ENCODE measurements at places on chromosomes 2 and 18.

DNA sequence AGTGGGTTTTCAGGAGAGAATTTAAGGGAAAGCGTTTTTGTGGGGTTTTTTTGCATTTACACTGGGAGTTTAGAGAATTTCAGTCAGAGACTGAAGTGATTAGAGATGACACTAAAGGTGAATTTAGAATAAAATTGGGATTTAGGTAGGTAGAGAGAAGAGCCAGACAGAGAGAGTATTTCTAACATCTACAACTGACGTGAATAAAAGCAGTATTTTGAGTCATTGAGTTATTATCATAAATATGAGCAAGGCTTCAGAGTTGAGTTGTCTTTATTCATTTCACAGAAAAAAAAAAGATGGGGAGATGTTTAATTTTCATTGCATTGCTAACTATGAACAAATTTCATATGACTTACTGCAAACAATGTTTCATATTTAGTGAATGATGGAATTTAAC lies 202.9 kb downstream of the DPP4 start:
- DNase-seq, result no peak

GRCh38 chr18:2114289-2114688 lies 457.0 kb downstream of the METTL4 start:
- no peak for DNase-seq

DNA sequence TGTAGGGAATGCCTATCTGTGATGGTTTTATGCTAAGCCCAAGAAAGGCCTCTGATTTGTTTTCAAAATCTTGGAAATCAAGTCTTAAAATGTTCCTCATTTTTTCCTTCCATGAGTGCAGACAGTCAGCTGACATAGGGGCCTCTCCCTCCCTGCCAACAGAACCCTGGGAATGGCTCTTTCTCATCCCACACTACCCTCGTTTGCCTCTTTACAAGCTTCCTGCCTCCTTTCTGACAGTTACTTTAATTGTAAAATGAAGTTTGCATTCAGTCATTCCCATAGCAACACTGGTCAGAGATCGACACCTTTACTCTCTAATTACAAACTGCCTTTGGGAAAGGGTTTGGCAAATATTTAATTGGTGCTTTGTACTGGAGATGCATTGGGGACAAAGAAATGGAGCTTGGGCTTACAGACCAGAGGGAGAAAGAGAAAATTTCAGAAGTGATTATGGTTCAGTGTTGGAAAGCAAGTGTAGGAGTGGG lies 25.4 kb downstream of the KIF5C start:
- DNase-seq, result no peak

- no peak for DNase-seq
Measured at GRCh38 chr18:67519592-67519991, 3.1 kb upstream of the DSEL start.

- no peak for DNase-seq
Measured at GRCh38 chr18:26656431-26656943, 108.1 kb upstream of the KCTD1 start.

DNA sequence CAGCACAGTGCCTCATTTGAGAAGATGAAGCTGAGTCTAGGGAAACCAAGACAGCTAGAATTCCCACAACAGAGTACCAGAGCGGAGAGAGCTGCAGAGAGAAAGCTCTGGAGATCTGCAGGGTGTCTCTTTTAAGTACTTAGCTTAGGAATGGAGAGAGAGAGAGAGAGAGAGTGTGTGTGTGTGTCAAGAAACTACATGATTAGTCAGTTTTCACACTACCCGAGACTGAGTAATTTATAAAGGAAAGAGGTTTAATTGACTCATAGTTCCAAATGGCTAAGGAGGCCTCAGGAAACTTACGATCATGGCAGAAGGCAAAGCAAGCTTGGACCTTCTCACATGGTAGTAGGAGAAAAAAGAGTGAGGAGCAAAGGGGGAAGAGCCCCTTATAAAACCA lies 64.0 kb downstream of the HIBCH start:
- no peak for DNase-seq

DNA sequence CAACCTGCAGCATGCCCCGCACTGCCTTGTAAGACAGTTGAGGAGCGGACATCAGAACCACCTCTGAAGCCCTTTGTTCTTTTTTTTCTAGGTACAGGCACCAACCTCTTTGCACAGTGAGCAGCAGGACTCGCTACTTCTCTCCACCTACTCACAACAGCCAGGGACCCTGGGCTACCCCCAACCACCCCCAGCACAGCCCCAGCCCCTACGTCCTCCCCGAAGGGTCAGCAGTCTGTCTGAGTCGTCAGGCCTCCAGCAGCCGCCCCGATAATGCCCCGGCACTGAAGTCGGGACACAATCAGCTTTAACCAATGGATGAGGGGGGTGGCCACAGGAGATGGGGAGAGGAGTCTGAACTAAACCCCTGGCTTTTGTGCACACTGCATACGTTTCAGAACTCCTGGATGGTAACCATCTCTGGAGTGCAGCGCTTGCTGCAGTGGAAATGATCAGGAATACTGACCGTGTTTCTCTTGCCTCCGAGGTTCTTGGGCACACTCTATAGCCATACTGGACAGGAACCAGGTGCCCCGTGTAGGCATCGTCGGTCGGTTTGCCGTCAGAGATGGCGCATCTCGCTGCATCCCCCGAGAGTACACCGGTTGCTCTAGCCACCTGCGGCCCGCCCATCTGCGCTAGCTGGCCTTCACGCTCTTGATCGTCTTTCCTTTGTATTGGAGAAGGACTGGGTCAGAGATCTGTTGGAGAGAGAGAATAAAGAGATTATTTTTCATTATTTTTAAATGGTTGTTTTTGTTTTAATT lies 6.6 kb upstream of the RPL31 start:
- DNase-seq, result no peak

DNA sequence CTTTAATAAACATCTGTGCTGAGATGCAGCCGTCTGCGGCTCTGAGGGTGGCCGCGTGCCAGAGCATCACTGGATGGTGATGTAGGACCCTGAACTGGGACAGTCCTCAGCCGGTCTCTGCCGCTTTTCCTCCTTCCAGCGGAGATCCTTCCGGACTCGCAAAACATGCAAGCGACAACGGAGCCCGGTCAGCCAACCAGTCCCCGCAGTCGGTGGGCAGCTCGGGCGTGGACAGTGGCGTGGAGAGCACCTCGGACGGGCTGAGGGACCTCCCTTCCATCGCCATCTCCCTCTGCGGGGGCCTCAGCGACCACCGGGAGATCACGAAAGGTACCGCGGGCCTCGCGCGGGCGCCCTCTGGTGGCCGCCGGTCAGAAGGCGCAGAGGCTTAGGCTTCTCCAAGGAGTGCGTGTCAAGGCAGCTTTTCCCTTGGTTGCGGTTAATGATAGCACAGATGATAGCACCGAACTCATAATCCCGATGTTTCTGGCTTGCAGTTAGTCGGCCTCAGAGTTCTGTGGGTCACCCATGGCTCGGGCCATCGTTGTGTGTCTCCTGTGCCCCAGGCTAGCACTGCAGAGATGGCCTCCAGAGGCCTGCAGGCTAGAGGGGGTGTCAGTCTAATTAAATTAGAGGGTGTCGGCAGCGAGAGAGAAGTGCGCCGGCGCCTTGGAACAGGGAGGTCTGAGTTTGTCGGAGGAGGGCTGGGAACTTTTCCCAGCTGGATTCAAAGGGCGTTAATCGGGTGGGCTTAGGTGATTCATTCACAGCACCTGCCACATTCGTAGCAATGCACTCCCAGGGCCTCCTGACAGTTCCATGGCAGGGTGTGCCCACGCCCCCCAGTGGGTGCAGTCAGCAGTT lies 38.5 kb downstream of the LPIN1 start:
- no peak for DNase-seq

GRCh38 chr18:49319590-49319989 lies 140.9 kb downstream of the DYM start:
- DNase-seq, result no peak

GRCh38 chr2:222671259-222672067 lies at the start of gene MOGAT1:
MOGAT1 (plus strand) TSS chr2:222671658; CDS start chr2:222671786, 128 bp downstream.
- DNase-seq, result no peak

- no peak for DNase-seq
Measured at GRCh38 chr2:146874260-146874658, 970.6 kb upstream of the ACVR2A start.

DNA sequence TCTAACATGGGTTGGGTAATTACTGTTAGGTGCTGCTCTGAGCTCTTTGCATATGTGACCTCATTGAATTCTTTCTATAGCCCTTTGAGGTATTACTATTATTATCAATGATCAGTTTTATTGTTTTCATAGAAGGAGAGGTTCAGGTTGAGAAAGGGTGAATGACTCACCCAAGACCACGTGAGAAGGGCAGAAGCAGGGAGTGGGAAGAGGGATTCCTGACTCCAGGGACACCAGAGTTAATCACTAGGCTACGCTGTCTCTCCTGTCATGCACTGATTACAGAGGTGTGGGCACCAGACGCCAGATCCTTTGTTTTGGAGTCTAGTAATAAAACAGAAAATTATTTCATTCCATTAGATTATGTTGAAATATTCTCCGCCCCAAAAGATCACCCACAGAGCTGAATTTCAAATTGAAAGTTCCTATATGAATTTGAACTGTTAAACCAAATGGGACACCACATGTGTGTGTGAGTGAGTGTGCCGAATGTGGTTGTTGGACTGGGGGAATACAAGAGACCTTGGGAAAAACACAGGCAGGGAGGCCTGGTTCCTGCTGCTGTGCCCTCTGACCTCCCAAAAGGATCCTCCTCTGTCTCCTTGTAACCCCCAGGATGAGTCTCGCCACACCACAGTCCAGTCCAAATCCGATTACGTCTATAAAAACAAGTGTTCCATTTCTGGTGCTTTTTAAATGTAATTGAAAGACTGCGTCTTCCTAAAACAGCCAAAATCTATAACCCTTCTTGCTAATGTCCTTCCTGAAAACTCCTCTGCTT lies 215.4 kb downstream of the ZNF521 start:
- DNase-seq, result no peak

DNA sequence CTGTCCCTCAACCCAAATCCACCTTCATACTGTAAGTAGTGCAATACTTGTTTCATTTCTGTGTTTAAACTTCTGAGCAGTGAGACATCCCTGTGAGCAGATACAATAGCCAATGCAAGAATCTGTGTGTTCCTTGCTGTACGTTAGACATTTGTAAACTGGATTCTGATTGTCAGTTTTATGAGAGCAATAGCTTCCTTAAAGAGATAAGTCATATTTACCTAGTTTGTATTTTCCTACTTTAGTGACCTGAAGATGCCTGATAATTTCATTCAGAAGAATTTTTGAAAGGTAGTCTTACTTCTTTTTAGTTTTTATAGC lies 90.7 kb downstream of the DPP4 start:
- DNase-seq, result no peak

DNA sequence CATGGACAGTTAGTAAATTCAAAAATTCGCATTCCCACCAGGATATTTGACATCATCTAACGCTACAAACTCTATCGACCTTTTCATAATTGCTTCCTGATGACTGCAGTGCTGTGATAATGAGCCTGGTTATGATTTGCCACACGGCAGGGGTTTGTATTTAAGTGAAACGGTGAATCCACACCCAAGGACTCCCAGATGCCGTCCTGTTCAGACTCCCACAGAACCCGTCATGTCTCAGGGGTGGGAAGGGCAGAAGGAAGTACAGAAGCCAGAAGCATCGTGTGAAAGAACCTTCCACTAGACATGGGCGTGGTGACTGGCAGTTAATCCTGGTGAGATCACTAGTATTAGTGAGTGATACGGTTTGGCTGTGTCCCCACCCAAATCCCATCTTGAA lies 91.2 kb upstream of the TMEM18 start:
- no peak for DNase-seq

- DNase-seq, result peak; percentile 42
Measured at GRCh38 chr2:201235860-201236811, 24.2 kb upstream of the CASP8 start.

DNA sequence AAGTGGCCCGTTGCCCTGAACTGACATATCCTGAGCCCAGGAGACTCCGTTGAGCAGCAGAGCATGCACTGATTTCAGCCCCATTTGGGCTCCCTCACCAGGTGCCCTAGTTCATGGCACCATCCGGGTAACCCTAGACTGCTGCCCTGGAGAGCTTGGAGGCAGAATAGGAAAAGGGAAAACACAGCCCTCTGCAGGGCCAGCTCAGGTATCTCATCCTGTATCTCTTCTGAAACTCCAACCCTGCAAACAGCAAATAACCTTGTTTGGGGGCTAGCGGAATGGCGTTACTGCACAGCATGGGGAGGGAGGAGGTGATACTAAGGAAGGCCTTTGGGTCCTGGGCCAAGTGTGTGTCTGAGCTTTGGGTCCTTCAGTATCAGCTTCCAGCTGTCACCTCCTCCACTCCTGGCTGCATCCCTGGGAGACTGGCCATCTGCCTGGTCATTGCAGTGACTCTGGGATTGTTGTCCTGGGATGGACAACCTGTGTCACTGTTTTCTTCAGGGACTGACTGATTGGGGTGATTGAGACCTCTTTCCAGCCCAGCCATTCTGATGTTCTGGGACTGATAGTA lies 233.8 kb upstream of the SKOR2 start:
- no peak for DNase-seq

All from NCI-H1048 (cell line).